ENCODE measurements at places on chromosomes 5 and 9.

- DNase-seq = no peak
Measured at GRCh38 chr5:158398360-158399201, 539.6 kb upstream of the CLINT1 start.

DNA sequence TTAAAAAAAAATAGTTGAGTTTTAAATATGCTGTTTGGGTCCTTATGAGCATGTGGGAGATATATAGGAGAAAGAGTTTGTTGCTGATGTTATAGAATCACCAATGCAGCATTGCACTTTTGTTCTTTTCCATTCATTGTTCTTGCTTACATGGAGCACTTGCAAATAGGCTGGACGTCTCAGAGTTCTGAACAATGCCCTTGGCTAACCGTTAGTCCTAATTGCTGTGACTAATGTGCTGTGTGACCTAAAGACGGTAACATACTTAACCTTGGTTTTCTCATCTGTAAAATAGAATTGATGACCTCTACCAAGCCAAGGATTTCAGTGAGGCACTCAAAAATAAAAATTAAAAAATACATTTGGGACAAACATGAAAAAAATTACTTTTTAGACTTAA, 29.8 kb downstream of the PIK3R1 start:
- DNase-seq = no peak

GRCh38 chr9:80605793-80606192, 1034.0 kb downstream of the TLE4 start:
- DNase-seq = no peak

- no peak for DNase-seq
Measured at GRCh38 chr9:113349066-113349444, 286 bp upstream of the BSPRY start.

All from GM10248 (cell line).